ENCODE measurements at places on chromosomes 3 and 15.

GRCh38 chr3:189588070-189588469 lies 43.1 kb upstream of the TP63 start:
- no peak for DNase-seq

DNA sequence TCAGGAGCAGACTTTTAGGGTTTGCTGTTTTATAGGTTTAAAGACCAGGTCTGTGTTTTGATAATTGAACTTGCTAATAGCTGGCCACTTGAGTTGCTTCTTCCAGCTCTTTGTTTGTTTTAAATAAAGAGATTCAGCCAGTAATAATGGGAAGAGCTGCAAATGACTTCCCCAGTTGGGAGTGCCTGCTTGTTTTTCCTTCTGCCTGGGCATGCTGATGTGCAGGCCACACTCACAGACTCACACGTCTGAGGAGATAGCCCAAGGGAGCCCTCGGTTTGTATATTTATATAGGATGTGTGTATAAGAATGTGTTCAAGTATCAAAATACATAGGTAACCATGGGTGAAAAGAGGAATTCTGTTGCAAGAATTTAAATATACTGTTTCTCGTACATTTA lies 78.2 kb upstream of the BOC start:
- no peak for DNase-seq

DNA sequence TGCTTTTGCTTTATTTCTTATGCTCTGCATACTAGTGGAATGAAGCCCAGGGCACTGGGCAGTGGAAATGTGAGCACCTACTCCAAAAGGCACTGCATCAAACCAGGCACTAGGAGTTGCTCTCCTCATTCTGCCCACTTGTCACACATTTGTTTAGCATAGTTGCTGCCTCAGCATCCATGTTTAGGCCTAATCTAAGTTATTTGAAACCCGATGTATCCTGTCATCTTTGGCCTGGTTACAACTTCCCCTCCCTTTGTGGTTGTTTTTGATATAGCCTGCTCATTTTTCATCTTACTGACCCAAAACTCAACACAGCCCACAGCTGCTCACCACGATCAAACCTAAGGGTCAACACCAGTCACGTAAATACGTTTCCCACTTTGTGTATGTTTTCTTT lies 82.2 kb upstream of the SELENOK start:
- DNase-seq = no peak

- no peak for DNase-seq
Measured at GRCh38 chr15:78247911-78248310, 13.5 kb upstream of the ACSBG1 start.

GRCh38 chr3:71784201-71784913 lies 591 bp downstream of the PROK2 start:
- no peak for DNase-seq

- DNase-seq = no peak
Measured at GRCh38 chr3:66476852-66477381, 23.9 kb downstream of the LRIG1 start.

DNA sequence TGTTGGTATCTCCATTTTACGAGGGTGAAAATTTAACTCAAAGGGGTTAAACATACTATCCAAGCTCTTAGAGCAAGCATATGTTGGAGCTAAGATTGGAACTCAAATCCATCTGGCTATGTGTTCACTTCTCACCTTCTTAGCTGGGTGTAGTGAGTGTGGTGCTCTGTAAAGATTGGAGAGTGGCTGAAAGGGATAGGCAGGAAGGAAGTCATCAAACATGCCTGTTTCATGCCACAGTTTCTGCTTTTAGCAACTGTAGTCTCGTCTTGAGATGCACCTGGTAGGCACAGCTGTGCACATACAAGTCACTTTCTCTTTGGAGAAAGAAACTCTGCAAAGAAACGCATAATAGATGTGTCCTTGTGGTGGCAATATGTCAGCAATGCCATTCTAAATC lies 189.1 kb upstream of the MDFIC2 start:
- DNase-seq = no peak

DNA sequence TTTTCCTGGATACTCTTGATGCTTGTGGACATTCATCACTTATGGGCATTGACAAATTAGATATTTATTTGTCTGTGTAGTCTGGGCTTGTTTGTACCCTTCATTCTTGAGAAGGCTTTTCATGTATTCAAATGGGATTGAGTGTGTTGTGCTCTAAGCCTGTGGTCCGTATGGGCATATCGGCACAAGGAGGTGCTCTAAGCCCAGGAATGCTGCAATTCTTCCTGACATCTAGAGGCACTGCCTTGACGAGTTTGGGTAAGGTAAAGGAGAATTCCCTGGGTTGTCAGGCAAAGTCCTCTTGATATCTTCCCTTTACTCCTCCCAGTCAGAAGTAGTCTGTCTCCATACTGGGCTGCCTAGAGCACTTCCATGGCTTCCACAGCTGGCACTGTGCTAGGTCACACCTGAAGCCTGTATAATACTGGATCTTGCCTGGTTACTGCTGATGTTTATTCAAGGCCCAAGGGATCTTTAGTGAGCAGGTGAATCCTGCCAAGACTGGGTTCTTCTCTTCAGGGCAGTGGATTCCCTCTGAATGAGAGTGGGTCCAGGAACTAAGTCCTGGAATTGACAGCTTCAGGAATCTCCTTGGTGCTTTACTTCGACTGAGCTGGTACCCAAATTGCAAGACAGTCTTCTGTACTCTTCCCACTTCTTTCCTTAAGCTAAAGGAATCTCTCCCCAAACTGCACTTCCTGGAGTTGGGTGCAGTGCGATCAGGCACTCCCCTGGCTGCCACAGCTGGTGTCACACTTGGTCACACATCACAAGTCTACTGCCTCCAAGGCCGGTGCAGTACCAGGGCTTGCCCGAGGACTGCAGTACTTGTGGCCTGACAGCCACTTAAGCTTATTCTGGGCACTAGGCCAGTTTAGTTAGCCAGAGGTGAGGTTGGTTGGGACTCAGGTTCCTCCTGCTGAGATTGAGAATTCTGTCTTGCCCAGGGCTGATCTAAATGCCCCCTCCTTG lies 46.0 kb downstream of the GALK2 start:
- DNase-seq = peak; percentile 22

- no peak for DNase-seq
Measured at GRCh38 chr3:32249184-32249782, 10.8 kb downstream of the CMTM8 start.

GRCh38 chr3:128950223-128950938 lies 43.5 kb downstream of the CFAP92 start:
- no peak for DNase-seq

- DNase-seq = no peak
Measured at GRCh38 chr15:40744815-40745152, 10.3 kb downstream of the RMDN3 start.

DNA sequence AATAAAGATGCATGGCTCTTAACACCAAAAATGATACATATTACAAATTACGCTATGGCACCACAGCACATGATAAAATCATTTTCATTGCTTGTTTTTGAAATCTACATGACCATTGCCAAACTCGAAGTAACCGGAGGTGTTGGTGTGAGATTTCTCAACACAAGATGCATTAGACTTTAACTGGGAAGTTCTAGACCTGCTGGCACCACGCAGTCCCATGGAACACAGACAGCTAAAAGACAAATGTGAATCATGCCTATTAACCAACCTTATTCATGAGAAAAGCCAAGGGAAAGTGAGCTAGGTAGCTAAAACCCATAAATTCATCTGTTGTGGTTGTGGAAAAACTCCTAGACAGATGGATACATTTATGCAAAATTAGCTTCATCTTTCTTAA lies 595.4 kb downstream of the FOXP1 start:
- no peak for DNase-seq

DNA sequence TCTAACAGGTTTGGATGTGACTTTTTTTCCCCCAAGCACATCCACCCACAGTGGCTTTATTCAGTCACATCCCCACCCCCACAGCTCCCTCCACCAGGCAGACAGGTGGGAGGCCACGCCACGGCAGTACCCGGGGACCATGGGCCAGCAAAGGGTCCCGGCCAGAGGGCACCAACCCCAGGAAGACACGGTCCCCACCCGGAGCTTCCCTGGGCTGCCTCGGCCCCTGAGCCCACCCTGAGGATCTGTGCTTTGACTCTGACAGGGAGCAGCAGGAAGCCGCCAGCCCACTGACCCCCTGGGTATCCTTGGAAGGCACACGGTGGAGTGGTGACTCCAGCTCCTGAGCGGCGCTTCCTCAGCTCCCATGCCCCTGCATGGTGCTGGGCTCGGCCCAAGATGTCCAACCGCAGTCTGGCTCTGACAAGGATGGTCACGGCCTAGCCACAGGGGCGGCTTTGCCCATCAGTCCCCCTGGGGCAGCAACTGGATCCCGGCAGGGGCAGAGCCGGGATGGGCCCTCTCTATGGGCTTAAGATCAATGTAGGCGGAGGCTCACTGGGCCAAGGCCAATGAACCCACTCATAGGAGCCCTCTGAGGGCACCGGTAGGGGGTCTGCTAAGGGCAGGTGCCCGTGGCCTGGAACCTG lies 66.2 kb upstream of the TTBK2 start:
- no peak for DNase-seq

DNA sequence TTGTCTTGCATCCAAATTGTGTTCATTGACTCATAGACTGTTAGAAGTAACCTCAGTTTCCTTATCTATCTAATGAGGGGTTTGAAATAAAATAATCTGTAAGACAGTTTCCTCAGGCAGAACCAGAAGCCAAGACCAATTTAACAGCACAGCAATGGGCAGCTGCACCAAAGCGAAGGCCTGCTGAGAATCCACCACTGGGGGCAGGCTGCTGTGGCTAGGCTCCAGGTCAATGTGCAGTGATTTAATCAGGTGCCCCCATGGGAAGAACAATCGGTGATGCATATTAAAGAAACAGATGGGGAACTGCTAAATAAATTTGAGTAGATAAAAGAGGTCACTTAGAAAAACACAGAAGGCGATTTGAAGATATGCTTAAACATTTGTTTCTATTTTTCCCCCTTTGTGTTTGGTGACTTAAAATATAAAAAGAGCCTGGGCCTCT lies 28.0 kb upstream of the TMOD3 start:
- DNase-seq = no peak

Measured in GM12864 (cell line).